Inflammatory macrophage treated with lipopolysaccharide for 4 hours (primary cell): ENCODE measurements at places on chromosomes 1 and 21.
A peak's percentile ranks its signal among the peaks of the same experiment; 100 is the strongest.

DNA sequence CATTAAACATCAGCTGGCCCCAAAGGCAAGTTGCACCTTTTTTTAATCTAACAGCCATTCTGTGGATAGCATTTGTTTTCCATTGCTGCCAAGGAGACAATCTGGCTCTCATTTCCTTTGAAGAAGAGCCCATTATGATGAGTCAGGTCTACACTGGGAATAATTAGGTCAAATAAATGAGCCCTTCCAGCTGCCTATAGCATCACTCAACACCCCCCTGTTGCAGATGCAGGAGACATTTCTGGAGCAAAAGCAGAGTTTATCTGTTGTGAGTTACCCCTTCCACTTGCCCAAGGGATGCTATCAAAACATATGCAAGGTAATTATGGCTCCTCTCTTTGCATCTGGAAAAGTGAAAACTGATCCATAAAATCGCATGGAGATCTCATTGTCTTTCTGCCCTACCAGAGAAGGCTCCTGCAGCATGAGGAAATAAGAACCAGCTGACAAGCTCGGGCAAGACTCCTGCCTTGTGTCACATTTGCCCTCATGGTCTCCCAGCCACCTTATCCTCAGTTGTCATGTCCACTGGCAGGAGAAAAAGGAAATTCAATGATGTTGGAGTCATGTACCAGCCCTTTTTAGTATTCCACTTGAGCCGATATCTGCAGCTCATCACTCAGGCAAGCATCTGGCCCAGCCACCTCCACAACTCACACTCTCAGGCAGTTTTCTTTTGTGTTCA lies 135.9 kb downstream of the SLC30A10 start:
- no peak for DNase-seq

GRCh38 chr1:205309741-205310140 lies 11.8 kb downstream of the NUAK2 start:
- no peak for DNase-seq

DNA sequence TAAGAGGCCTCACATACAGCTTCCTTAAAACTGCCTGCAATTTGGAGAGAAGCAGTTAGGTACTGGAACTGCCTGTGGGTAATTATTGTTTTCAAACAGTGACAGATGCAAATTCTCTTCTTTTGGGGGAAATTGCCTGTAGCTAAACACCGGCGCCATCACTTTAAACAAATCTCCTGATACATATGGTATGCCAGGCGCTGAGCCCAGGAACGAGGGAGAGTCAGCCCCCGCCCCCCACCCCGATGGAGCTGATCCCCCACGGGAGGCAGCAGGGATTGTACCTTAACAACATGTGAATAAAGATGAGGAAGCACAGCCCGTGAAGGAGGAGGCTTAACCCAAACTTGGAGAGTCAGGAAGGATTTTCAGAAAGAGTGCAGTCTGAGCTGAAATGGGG lies 7.1 kb downstream of the TMEM51 start:
- DNase-seq = no peak

- peak; percentile 66 for DNase-seq
These were observed 5.6 kb downstream of the CRCT1 start for GRCh38 chr1:152519851-152520250.
